ENCODE measurements at places on chromosomes 13 and 19.

DNA sequence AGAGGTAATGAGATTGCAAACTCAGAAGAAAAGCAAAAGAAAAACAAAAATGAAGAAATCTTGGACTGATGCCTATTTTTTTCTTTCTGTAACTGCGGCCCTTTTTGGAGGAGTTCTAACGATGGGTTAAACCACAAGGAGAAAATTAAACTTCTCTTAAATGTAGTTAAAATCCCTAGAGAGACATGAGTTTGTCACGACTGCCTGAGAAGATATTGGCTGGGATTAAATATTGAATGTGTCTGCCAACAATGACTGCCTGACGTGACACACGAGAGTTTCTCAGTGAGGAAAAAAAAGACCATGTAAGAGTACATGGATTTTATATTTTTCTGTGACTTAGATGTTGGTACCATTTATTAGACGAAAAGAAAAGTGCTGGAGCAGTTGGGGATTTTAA is 1013.4 kb downstream of the PCDH9 start:
- no peak for DNase-seq

- DNase-seq, result no peak
Measured at GRCh38 chr13:106498158-106498557, 37.3 kb downstream of the EFNB2 start.

- DNase-seq, result no peak
Measured at GRCh38 chr19:4537953-4538600, 1.8 kb downstream of the LRG1 start.

DNA sequence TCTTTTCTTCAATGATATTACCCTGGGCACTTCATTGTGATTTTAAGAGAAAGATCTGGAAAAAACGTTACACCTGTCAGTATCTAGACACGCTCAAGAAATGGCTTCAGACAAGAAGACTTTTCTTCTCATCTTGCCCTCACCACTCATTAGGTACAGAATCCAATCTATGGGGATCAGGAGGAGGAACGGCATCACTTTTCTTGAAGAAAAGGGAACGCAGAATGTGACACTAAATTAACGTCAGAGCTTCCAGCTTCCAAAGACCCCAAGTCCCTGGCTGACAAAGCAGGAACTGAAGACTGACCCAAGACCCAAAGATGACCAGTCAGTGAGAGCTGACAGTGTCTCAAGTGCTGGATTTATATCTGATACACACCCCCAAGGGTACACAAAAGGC is 48.2 kb downstream of the BRD4 start:
- no peak for DNase-seq

GRCh38 chr13:42702716-42703115 is 78.7 kb upstream of the FAM216B start:
- DNase-seq, result no peak

DNA sequence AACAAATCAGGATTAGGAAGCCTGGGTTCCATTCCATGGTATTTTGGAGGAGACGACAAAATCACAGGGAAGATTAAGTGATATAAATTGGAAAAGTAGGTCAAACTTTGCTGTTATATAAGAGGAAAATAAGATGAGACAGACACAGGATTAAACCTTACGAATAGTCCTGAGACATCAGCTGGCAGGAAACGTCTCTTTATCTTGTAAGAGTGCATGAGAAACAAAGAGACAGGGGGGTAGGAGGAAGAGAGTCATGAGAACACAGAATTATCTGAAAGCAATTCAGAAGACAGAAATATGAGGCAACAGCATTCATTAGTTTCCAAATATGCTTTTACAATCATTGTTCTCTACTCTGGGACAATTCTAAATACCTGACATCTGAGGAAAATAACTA is 310.6 kb upstream of the MIR17HG start:
- DNase-seq, result no peak

GRCh38 chr13:40916207-40916998 is 102.7 kb downstream of the ELF1 start:
- no peak for DNase-seq

- DNase-seq, result no peak
Measured at GRCh38 chr13:59755632-59756290, 408.0 kb downstream of the DIAPH3 start.

DNA sequence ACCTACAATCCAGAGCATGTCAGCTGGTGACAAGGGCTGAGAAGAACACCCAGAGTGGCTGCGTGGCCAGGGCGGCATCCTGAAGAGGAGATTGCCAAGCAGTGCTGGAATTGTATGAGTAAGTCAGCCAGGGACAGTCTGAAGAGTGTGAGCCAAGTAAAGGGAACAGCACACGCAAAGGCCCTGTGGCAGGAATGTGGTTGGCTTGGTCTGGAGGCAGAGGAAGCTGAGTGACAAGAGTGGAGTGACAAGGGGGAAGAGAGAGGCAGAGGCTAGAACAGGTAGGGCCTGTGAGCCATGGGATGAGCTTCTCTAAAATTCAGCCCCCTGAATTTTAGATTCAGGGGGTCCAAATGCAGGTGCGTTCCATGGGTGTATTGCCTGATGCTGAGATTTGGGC is 53.7 kb upstream of the UQCRFS1 start:
- DNase-seq, result no peak

DNA sequence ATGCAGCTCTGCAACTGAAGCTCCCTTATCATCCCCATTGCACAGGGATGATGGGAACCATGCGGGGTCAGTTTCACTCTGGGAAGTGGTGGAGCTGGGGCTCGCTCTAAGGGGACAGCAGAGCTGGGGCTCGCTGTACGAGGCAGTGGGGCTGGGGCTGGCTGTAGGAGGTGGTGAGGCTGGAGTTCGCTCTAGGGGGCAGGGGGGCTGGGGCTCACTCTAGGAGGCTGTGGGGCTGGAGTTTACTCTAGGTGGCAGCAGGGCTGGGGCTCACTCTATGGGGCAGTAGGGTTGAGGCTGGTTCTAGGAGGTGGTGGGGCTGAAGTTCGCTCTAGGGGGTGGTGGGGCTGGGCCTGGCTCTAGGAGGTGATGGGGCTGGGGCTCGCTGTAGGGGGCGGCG is 99.1 kb downstream of the UQCRFS1 start:
- no peak for DNase-seq

DNA sequence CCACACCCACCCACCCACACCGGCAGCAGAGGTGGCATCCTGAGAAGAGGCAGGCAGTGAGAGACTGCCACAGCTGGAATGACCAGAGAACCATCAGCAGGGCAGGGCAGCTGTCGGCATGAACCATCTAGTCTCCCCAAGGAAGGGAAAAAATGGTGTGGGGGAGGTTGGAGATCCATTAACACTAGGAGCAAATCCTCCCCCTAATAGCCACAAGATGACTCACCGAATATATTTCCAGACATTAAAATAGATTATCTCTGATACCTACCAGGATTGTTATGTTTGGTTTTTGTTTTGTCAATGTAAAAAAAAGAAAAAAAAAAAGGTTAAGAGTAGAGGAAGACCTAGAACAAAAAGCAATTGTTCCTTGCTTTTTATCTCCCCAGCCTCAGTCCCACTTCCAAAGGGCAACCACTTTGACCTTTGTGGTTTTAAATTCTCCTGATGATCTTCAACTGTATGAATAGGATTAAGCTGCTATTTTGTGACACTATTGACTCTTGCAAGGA is 34.2 kb downstream of the THSD1 start:
- no peak for DNase-seq

- DNase-seq, result peak; percentile 59
Measured at GRCh38 chr19:49506575-49507105, 5.8 kb upstream of the FCGRT start.

GRCh38 chr19:55208880-55209692 is at the start of gene PTPRH:
Gene PTPRH, minus strand, starts transcription at chr19:55209501. Its CDS starts 68 bp downstream, at chr19:55209433.
- DNase-seq, result no peak

GRCh38 chr19:42363614-42364346 is 26.3 kb downstream of the CNFN start:
- no peak for DNase-seq

DNA sequence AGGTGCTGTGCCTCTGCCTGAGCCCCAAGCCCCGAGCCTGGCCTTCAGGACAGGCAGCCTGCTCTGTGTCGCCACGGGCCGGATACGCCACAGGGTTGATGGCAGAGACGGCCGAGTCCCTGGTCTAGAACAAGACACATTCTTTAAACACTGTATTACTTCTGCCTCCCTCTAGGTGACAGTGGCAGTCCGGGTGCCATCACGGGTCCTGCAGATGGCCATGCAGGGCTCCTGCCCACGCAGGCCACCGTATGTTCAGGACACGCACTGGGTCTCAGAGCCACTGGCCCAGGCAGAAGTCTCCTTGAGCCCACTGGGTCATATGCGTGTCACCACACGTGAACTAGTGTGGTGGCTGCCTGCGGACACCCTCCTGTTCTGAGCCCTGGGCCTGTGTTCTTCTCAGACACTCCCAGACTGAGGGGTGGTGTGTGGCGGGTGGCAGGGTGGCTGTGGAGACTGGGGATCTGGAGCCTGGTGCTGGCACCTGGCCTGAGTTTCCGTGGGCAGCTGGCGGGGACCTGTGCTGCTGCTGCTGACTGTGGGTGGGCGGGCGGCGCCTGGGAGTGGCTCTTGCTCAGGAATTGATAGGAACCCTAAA is 4.4 kb downstream of the PLEKHJ1 start:
- DNase-seq, result no peak

GRCh38 chr19:30887042-30887441 is 462.2 kb downstream of the TSHZ3 start:
- no peak for DNase-seq

DNA sequence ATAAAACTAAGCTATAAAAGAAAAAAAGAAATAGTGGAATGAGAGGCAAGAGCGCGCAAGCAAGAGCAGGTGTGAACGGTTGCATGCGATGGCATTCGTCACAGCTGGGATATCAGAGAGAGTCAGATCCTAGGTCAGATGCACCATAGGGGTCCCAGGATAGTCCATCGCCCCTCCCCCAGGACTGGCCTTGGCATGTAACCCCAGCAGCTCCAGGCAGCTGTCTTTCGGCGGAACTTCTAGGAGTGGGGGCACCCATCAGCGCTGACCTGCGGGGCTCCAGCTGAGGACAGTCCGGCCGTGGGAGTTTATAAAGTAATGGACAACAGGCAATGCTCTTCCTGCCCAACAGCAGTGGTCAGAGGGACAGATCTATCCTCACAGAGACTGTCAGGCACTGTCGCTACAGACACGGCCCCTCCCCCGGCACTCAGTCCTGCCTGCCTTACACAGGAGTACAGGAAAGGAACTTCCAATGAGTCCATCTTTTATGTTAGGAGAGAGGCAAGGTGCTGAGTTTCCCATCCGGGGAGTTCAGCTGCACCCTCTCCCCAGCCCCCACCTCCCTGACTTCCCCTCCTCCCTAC is 1.4 kb downstream of the SIAH3 start:
- DNase-seq, result no peak

GRCh38 chr19:5110546-5110945 is 141.6 kb downstream of the KDM4B start:
- no peak for DNase-seq

DNA sequence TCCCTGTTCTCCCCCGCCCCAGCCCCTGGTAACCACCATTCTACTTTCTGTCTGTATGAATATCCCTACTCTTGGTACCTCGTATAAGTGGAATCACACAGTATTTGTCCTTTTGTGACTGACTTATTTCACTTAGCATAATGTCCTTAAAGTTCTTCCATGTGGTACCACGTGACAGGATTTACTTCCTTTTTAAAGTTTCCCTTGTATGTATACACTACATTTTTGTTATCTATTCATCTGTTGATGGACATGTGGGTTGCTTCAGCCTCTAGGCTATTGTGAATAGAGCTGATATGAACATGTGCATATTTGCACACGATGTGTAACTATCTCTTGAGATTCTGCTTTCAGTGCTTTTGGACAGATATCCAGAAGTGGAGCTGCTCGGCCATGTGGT is 59.6 kb upstream of the GJB6 start:
- DNase-seq, result no peak

DNA sequence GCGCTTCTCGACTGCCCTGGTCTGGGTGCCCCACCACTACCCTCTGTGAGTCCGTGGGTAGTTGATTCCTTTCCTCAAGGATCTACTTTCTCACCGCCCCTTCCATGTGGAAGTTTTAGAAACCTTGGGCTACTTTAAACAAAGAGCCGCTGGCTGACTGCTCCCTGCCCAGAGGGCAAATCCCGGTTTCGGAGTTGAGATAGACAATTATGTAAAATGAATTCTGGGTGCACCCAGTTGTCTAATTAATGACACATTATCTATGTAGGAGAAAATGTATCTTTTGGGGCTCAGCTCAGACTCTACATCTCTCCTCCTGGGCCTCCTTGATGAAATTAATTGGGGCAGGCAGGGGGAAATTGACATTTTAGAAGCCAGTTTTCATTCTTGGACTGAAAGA is 305.4 kb downstream of the UQCRFS1 start:
- no peak for DNase-seq

DNA sequence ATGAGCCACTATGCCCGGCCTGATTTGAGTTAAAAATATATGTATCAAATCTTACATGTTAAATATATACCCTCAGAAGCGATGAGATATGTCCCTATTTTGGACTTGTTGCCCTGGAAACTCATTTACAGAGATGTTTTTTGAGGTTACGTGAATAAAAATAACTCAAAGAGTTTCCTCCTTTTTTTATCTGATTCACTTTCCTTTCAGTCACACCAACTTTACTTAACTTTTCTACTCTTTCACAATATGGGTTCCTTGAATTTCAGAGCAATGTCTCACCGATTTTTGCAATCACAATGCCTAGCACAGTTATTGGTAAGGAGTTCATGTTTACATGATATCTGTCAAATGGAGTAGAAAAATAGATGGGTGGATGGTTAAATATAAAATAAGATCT is 2.3 kb downstream of the OR7C2 start:
- no peak for DNase-seq

- no peak for DNase-seq
Measured at GRCh38 chr13:44015811-44016210, 136.1 kb downstream of the LACC1 start.

- no peak for DNase-seq
Measured at GRCh38 chr19:14515501-14516047, 2.6 kb downstream of the DNAJB1 start.

- peak; percentile 71 for DNase-seq
Measured at GRCh38 chr19:8209462-8210378, 550 bp downstream of the CERS4 start.

DNA sequence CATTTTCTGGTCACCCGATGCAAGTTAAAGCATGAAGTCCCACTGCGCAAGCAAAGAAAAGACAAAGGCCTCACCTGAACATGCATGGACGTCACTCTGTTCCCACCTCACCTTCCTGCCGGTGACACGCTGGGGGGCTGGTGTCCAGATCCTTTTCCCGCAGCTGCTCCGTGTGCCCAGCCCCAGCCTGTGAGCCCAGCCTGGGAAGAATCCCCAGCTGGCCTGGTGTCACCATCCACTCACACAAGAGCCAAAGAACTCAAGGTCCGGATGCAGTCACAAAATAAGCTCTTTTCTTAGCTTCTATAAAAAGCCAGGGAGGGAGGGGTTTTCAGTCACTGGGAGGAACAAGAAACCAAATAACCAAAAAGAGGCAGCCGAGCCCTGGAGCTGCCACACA is 249.9 kb downstream of the COL4A1 start:
- DNase-seq, result no peak

GRCh38 chr19:8421484-8422461 is 8.7 kb downstream of the MARCHF2 start:
- no peak for DNase-seq

All from activated T-helper 9 cell treated with anti-CD3 and anti-CD28 coated beads, Interleukin-2, amount 50 U/mL, for 16 hours (primary cell).